ENCODE measurements at places on chromosomes 12 and 14.
A peak's percentile ranks its signal among the peaks of the same experiment; 100 is the strongest.

DNA sequence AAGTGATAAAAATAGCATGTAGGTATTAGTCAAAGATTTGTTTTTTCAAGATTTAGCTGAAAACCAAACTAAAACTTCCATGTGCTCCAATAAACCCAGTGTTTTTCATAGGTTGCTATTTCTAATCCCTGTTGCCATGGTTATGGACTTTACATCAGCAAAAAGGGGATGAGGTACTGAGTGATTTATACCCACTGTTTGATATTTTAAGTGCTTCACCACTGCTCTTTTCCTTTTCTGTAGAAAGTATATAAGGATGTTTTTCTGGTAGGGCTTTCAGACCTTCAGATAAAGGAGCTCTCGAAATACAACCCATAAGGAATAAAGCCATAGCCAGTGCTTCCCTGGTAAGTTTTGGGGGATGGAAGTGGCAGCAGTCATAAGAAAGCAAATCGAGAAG is at the start of gene OTOGL:
OTOGL (plus strand) TSS at position 279 of the 400 bp plus-strand sequence. CDS start 109,895 bp downstream, outside the sequence.
- DNase-seq: no peak

DNA sequence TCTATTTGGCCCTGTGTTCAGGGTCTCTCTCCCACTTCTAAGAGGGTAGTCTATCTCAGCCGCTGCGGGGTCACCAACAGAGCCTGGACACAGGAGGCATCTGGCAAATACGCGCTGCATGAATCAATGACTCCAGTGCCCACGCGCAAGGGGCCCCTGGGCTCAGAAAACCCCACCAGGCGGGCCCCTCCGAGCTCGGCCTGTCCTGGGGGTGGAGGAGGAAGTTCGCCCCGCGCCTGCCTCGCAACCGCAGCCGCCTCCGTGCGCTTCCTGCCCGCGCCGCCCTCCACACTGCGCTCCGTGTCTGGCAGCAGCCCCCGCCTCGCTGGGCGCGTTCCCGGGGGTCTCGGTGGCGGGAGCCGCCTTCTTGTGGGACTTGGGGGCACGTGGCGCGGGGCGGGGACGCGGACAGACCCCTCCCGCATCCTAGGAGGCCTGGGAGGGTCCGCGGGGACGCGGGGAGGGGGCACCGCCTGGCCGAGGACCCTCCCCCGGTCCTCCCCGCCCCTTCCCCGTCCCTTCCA is 811 bp upstream of the FBRSL1 start:
- DNase-seq: peak; percentile 50

DNA sequence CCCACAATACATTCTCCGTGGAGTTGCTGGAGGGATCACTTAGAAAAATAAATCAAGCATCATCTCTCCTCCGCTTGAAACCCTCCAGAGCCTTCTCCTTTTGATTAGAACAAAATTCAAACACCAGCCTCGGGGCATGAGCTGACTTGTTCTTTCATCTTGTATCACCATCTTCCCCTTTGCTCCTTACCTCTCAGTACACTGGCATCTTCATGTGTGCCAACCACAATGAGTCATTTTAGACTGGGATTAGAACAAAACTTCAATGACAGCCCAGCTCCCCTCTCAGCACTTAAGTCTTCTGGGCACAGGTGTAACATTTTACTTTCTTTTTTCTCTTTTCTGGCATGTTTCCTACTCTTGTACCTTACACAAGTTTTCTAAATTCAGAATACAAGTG is 1159.2 kb upstream of the TMEM132C start:
- no peak for DNase-seq

GRCh38 chr12:4643747-4644146 is 5.1 kb downstream of the AKAP3 start:
- DNase-seq: no peak

- no peak for DNase-seq
Measured at GRCh38 chr12:26711569-26711968, 121.4 kb downstream of the ITPR2 start.

GRCh38 chr12:11780521-11781101 is 131.1 kb downstream of the ETV6 start:
- no peak for DNase-seq

DNA sequence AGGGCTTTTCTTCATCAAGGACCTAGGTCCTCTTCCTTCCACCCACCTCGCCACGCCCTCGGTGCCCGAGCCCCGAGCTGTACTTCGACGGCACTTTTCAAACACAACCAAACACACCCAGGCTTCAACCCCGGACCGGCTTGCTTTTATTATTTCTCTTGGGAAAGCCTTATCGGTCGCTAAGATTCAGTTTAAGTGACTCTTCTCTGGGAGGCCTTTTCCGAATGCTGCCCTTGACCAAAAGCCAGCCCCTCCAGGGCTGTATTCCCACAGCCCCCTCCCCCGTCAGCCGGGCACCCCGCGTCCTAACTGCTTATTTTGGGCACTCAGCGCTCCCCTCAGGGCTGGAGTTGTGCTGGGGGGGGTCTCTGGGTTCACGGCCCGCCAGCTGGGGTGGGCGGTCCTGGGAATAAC is 644 bp upstream of the PPP4R4 start:
- DNase-seq: no peak

Measured in stimulated activated CD8-positive, alpha-beta memory T cell treated with anti-CD3 and anti-CD28 coated beads, Interleukin-7, amount 100 ng/mL, for 48 hours (primary cell).